ENCODE measurements at places on chromosomes 7 and 10. TPM values are rescaled to one million over a fixed set of nuclear protein-coding genes. Genes with fewer than 3 reads are reported as not detected.

Gene PLEKHS1
- total RNA-seq, result not detected

Gene PRKAR1B
- total RNA-seq, result 31.3 TPM

DNA sequence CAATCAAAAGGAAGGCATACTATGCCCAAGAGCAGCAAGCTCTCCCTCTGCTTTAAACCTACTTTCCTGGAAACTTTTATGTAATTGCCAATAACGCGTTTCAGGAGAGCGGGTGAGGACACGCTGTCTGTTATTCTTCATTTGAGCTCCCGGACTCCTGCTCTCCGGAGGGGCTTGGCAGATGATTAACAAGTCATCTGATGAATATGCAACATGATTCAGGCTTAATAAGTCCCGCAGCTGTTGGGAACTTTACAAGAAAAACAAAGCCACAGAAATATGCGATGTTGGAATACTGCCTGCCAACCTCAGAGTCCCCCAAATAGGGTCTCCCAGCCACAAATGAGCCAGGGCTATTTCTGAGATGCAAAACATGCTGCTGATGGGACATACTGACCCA lies 348.0 kb downstream of the GPAM start:
- DNase-seq, result no peak

DNA sequence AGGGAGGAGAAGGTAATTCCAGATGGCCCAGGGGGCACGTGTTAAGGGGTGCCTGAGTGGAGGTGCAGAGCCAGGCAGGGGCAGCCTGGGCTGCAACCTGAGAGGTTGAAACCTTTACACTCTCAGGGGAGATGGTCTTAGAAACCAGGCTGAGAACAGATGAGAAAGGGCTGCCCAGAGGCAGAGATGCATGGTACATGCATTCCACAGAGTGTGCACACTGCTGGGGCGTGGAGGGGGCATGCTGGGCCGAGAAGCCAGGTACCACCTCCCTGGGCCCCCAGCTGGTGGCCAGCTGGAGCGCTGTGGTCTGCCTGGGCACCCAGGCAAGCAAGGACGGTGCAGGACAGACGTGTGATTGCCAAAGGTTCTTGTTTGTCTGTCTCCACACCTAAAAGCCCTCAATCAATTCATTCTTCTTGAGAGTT lies 14.1 kb upstream of the CSGALNACT2 start:
- no peak for DNase-seq

Gene RBP4
- not detected for total RNA-seq

GRCh38 chr7:46942574-46942973 lies 639.3 kb downstream of the TNS3 start:
- no peak for DNase-seq

Gene CCL24
- total RNA-seq, result not detected

Data from A172 (cell line).